ENCODE measurements at places on chromosomes 3 and 15. TPM values are rescaled to one million over a fixed set of nuclear protein-coding genes. Genes with fewer than 3 reads are reported as not detected.

The GRIP2 gene
- total RNA-seq: 0.10 TPM

The FGD5 gene
- total RNA-seq: not detected

The CORO2B gene
- total RNA-seq: not detected

The KCNMB2 gene
- not detected for total RNA-seq

The VWA5B2 gene
- total RNA-seq: not detected

The IL12A gene
- 3.2 TPM for total RNA-seq
